ENCODE measurements at places on chromosomes 12 and 14. TPM values are rescaled to one million over a fixed set of nuclear protein-coding genes. Genes with fewer than 3 reads are reported as not detected.

Gene SLC41A2
- 2.4 TPM for total RNA-seq

GRCh38 chr12:12612358-12612757, 682 bp downstream of the CREBL2 start:
- peak overlapping the region; percentile 93 for H3K27ac ChIP-seq
- peaks cover 29% of the 10 kb centered on the region for H3K36me3 ChIP-seq
- peak overlapping the region; percentile 90 for H3K4me3 ChIP-seq
- no peaks in the 10 kb centered on the region for H3K27me3 ChIP-seq
- H3K4me1 ChIP-seq = peaks cover 58% of the 10 kb centered on the region

DNA sequence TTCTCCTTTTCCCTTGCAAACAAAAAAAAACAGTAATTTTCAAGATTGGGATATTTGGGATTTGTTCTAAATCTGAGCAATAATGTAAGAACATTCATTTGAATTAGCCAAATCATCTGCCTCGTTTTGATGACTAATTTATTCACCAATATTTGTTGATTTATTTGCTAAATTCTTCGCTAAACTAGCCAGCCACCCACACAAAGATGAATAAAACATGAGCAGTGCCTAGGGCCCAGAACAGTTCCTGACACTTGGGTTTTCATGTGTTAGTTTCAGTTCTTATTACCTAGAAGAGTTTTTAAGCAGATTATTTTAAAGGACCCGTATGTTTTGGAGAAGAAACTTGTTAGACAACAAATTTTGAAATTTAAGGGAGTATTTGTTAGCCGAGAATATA, 1.4 kb downstream of the ETNK1 start:
- H3K27me3 ChIP-seq = peaks cover 5% of the 10 kb centered on the region
- peak; percentile 28 for DNase-seq
- H3K27ac ChIP-seq = peak overlapping the region; percentile 96
- peak overlapping the region; percentile 90 for H3K4me3 ChIP-seq

Gene CCT2
- total RNA-seq = 158 TPM

DNA sequence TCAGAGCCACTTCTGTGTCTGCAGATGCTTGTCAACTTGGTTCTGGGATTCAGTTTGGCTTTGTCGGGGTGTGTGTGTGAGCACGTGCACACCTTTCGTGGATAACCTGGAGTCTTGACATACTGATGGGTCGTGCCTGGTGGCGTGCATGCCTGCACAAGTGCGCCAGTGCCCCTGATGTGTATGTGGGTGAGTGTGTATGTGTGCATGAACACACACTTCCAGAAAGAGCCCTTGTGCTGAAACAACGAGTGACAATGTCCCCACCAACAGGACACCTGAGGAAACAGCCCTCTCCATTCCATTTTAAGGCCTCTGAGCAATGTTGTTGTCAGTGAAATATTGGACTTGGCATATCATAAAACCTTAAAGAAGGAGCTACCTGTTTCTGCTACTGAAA, 53.9 kb downstream of the SMUG1 start:
- no peaks in the 10 kb centered on the region for H3K4me1 ChIP-seq
- peaks cover 58% of the 10 kb centered on the region for H3K27me3 ChIP-seq
- H3K27ac ChIP-seq = no peak overlapping the region
- no peak overlapping the region for H3K4me3 ChIP-seq
- no peaks in the 10 kb centered on the region for H3K36me3 ChIP-seq
- no peak for DNase-seq

GRCh38 chr12:6604259-6605029, 2.7 kb downstream of the CHD4 start:
- H3K27ac ChIP-seq = peak overlapping the region; percentile 87
- no peak overlapping the region for H3K4me3 ChIP-seq
- peaks cover 44% of the 10 kb centered on the region for H3K4me1 ChIP-seq

Gene MTHFD1
- 165 TPM for total RNA-seq

Gene SLC22A17
- 3.0 TPM for total RNA-seq

DNA sequence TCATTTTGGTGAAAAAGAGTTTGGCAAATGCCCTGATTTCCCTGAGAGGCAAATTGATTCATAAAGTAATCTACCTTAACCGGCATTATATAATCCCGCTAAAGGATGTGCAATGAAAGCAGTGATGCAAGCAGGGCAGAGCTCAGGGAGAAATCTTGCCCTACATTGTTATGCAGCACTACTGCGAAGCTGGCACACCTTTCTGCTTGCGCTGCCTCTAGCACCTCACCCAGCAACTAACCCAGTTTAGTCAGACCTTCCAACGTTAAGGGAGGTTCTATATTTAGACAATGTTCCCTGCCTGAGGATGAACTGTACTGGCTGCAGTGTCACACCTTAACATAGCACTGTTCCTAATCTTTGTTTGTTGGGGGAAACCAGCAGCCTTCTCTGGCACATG, 60.8 kb upstream of the CCDC196 start:
- no peak overlapping the region for H3K27ac ChIP-seq
- no peaks in the 10 kb centered on the region for H3K4me1 ChIP-seq
- DNase-seq = no peak
- H3K27me3 ChIP-seq = no peaks in the 10 kb centered on the region
- no peak overlapping the region for H3K4me3 ChIP-seq
- no peaks in the 10 kb centered on the region for H3K36me3 ChIP-seq

Gene CHGA
- not detected for total RNA-seq

DNA sequence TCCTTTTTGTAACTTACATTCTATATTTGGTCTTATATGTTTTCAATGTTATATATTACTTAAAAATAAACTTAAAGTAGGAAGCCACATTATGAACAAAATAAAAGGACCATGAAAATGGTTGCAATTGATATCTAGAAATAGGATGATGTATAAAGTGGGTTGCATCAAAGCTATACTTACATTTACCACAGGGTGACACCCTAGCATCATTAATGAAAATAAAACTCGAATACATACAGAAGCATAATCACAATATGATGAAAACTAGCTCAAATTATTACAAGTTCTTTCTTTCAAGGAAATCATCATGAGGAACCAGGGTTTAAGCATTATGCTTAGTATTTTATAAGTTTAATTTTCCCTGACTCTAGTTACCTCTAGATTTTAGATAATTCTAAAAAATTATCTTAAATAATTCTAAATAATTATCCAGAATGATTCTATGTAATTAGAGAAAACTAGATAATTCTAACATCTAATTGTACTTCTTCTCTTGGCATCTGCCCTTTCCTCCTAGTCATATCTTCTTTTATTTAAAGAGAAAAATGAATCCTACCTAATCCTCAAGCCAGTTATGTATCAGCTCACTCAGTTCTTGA, 31.2 kb downstream of the TAS2R7 start:
- no peaks in the 10 kb centered on the region for H3K36me3 ChIP-seq
- H3K27me3 ChIP-seq = peaks cover 58% of the 10 kb centered on the region
- DNase-seq = no peak
- H3K4me1 ChIP-seq = no peaks in the 10 kb centered on the region
- H3K4me3 ChIP-seq = no peak overlapping the region
- H3K27ac ChIP-seq = no peak overlapping the region

DNA sequence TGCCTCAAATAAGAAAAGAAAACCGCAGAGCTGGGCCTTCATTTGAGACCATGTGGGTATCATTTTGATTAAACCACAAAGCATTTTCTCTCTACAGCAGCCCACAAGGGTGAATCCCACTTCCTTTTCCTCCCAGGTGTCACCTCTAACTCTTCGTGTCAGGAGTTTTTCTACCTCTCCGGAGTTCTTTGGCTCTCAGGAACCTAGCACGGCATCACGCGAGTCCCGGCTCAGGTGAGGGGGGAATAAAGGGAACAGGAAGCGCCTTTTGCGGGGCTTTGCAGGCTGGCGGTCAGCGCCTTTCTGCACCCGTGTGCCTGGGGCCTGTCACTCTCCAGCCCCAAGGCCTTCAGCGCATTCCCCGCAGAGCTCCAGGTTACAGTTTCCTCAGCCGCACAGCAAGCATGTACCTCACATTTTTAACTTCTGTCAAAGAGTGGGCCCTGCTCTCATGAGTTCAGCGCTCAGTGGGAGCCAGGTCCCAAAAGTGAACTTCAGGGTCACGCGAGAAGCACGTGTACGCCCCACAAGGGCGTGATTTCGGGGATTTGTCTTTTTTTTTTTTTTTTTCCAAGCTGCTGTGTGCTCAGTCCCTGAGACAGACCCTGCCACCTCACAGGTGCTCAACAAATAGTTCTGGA, 740 bp upstream of the PRPF40B start:
- no peaks in the 10 kb centered on the region for H3K36me3 ChIP-seq
- peaks cover 35% of the 10 kb centered on the region for H3K4me1 ChIP-seq
- H3K4me3 ChIP-seq = peak overlapping the region; percentile 81
- peaks cover 26% of the 10 kb centered on the region for H3K27me3 ChIP-seq
- H3K27ac ChIP-seq = peak overlapping the region; percentile 91

Gene RFLNA
- not detected for total RNA-seq

GRCh38 chr14:36055052-36055378, 121.5 kb downstream of the PTCSC3 start:
- H3K4me3 ChIP-seq = no peak overlapping the region
- H3K36me3 ChIP-seq = no peaks in the 10 kb centered on the region
- DNase-seq = no peak
- no peaks in the 10 kb centered on the region for H3K4me1 ChIP-seq

GRCh38 chr14:81766321-81766915, 232.8 kb upstream of the SEL1L start:
- no peak overlapping the region for H3K27ac ChIP-seq
- no peak overlapping the region for H3K4me3 ChIP-seq
- H3K4me1 ChIP-seq = no peaks in the 10 kb centered on the region
- no peaks in the 10 kb centered on the region for H3K27me3 ChIP-seq

Gene RBP5
- 0.42 TPM for total RNA-seq

DNA sequence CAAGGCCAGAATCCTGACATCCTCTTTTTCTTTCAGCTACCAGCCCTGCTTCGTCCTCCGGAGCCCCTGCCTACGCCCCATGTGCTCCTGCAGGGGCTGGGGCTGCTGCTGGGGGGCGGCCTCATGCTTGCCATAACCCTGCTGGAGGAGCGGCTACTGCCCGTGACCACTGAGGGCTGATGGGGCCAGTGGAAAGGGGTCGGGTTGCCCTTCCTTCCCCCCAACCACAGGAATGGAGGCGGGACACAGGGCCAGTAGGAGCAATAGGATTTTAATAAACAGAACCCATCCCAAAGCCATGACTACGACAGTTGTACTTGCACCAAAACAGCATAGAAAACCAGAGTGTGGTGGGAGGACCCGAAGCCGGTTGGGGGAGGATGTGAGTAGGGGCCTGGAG, 7.7 kb downstream of the SLC39A5 start:
- no peaks in the 10 kb centered on the region for H3K4me1 ChIP-seq
- H3K36me3 ChIP-seq = peaks cover 5% of the 10 kb centered on the region
- no peaks in the 10 kb centered on the region for H3K27me3 ChIP-seq

DNA sequence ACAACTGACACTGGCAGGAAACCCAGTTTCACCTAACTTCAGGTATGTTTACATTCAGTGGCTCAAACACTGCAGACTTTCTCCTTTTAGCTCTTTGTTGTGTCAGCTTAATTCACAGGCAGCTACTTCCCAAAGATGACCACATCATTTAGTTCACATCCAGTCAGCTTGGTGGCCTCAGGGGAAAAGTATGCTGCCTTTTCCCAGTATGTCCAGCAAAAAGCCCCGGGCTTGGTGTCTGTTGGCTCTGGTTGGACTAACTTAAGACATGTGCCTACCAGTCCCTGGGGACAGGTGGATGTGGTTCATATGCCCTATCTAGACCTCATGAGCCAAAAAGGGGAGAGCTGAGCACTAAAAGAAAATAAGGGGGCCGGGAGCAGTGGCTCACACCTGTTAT, 56.4 kb downstream of the GOLGA5 start:
- H3K4me3 ChIP-seq = no peak overlapping the region
- no peak for DNase-seq
- H3K4me1 ChIP-seq = peaks cover 26% of the 10 kb centered on the region
- no peak overlapping the region for H3K27ac ChIP-seq
- H3K27me3 ChIP-seq = peaks cover 11% of the 10 kb centered on the region
- no peaks in the 10 kb centered on the region for H3K36me3 ChIP-seq

DNA sequence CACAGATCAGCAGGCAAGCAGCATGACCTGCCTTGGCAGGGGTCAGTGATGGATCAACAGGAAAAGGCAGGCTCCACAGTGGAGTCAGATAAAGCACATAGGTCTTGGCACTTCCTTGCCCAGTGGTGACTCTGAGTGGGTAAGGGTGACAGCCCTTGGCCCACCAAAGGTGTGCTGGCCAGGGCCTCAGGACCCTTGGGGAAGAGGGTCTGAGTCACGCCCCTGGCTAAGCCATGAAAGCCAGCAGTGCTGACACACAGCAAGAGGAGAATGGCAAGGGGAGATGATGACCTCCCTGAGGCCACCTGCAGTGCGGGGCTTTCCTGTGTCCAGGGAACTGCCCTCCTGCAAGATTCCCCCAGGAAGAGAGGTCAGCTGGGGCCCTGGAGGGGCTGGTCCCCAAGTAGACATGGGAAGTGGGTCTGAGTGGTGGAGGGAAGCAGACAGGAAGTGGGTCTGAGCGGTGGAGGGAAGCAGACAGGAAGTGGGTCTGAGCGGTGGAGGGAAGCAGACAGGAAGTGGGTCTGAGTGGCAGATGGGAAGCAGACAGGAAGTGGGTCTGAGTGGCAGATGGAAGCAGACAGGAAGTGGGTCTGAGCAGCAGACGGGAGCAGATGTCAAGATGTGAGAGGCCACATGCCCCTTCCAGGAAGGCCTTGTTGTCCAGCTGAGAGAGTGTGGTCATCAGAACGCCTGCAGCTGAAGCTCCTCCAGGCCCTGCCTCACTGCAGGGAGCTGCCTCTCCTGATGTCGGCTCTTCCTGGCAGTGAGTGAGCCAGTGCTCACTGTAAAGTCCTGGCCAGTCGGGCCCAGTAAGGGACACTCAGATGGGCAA, 34.8 kb downstream of the DIO3 start:
- H3K4me3 ChIP-seq = no peak overlapping the region
- peak; percentile 39 for DNase-seq
- H3K4me1 ChIP-seq = peaks cover 35% of the 10 kb centered on the region
- H3K27ac ChIP-seq = peak overlapping the region; percentile 10
- H3K36me3 ChIP-seq = peaks cover 12% of the 10 kb centered on the region

Gene LPAR5
- 6.2 TPM for total RNA-seq

DNA sequence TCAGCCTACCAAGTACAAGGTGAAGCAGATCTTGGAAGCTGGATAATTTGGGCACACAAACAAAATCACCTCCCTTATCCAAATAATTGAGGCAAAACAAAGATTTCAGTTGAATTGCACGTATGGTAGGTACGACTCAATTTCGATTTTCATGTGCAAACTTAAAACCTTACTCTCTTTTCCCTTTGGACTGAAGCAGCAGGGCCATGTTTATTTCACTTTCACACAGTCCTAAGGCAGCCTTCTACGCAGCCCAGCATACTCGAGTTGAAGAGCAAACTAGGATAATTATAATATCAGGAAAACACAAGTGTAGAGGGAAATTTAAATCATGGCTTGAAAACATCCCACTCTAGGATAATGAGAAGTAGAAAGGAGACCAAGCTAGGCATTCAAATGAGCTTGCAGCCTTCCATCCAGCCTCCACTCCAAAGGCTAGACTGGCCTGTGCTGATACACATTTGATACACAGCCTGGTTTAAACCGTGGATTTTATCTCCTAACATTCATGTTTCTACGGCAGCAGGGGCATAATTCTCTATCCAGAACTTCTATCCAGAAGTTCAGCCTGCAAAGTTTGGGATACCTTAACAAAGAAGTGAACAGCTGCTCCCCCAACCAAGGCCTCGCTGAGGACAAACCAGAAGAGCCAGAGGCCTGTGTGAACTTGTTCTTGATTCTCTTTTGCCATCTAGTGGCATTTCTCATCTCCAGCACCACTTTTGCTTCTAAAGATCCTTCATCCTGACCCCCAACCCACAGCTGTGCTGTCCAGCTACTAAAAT, 2.4 kb upstream of the RNASE7 start:
- DNase-seq = peak; percentile 32
- H3K27ac ChIP-seq = no peak overlapping the region
- peaks cover 12% of the 10 kb centered on the region for H3K27me3 ChIP-seq
- H3K4me3 ChIP-seq = no peak overlapping the region

Gene VDR
- total RNA-seq = 17.3 TPM

Gene BHLHE41
- total RNA-seq = not detected

Gene C12orf50
- total RNA-seq = not detected
